ENCODE measurements at places on chromosomes 5 and 9.

- no peak for DNase-seq
Observed at GRCh38 chr5:125480911-125481310, 734.5 kb upstream of the ZNF608 start.

DNA sequence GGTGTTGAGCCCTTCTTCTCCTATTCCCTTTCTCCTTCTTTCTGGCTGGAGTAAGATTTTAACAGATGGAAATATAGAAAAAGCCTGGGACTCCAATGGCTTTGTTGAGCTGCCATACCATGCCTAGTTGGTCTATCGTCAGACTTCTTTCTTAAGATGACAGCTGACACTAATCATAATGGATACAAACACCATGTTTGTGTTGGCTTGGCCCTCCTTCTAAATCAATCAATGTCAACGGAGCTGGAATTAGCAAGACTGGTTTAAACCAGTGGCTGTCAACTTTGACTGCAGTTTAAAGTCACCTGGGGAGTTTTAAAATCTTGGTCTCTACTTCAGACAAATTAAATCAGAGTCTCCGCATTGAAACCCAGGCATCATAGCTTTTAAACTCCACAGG, 264.5 kb upstream of the PRR16 start:
- no peak for DNase-seq

DNA sequence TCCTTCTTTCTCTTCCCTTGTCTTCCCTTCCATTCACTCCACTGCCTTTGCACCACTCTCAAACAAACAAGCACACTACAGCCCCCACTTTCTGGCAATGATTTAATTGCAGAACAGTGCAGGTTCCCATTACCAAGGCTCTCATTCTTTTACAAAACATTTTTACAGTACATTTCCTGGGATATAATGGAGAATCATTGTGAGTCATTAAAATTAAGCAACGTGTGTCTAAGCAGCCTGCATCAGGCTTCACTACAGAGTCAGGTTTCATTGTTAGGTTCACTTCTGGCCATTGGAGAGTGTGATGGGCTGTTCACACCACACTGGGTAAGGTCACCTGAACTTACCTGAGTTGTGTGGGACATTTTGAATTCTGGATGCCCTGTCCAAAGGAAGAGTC, 303.5 kb downstream of the TRIM32 start:
- DNase-seq: no peak

DNA sequence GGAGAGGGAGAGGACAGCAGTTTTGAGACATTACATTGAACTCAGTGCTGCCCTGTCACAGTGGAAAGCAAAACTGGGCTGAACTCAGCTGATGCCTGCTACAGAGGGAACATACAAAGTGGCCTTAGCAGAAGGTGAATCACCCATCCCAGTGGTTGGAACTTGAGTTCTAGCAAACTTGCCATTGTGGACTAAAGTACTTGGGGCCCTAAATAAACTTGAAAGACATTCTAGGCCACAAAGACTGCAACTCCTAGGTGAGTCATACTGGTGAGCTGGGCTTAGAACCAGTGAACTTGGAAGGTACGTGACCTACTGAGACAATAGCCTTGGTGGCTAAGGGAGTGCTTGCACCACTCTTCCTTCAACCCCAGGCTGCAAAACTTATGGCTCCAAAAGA, 155.7 kb upstream of the RIOK2 start:
- no peak for DNase-seq

DNA sequence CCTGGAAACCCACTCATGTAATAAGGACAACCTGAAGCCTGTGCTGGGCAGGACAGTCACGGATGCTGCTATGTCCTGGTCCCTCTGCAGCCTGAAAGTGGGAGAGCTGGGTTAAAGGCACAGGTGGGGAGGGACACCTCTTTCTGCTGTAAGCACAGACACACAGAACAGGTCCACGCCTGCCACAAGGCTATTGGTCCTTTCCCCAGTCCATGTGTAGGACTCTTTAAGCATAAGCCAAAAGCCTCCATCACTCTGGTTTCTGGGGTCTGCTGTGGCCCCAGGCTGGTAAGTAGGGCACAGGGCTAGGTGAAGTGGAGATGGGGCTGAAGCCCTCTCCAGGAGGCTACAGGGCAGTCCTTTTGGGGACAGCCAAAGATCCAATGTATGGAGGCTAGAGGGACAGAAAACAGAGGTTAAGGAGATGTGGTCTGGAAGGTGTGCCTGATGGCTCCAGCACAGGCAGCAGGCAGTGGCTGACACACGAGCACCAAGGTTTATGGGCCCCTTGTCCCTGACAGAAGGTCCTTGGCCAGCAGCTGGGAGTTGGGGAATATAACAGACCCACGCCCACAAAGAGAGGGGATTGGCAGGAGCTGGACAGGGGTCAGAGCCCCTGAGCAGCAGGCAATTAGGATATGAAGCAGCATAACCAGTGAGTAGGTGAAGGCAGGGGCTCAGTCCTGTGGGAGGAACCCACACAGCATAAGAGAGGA, 203.6 kb upstream of the MVB12B start:
- DNase-seq: no peak

DNA sequence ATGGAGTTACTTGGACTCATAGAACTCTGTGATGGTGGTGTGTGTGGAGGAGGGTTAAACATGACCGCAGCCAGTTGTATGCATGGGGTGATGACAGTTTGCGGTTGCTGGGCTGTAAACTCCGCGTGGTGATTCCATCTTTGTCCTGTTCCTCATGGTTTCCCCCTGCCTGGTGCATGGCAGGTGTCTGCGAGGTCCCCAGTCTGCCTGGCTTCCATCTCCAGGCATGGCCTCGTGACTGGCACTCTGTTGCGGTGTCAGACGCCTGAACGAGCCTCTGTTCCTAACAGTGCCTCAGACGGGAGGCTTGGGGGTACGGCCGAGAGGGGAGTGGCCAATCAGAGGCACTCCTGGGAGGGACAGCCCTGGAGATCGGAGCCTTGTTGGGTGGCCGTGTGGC, 33.9 kb upstream of the SH3PXD2B start:
- DNase-seq: no peak

DNA sequence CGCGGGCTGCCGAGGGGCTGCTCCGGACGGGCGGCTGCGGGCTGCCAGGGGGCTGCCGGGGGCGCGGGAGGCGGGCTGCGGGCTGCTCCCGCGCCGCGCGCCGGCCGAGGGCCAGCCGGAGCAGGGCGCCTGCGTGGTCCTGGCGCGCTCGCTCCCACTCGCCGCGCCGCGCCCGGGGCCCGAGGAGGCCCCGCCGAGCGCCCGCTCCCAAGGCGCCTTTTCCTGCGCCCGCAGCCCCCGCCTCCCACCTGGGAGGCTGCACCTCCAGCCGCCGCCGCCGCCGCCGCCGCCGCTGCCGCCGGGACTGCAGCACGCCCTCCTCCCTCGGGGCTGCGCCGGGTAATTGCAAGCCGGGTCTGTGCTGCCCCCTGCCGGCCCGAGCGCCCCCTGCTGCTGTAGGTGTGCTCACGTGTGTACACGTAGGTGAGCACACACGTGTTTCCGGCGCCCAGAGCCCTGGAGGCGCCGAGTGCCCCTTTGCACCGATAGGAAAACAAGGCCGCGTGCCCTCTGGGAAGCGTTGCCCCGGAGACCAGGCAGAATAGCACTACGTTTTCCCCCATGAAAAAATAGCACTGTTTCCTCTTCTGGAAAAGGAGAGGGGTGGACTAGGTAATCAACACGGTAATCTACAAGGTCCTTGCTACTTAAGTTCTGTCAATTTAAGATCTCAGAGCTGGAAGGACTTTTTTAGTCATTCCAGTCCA, at the start of gene EPB41L4B:
Gene EPB41L4B, minus strand, starts transcription at position 318 of the 707 bp plus-strand sequence. CDS start 613 bp downstream, outside the sequence.
- peak; percentile 92 for DNase-seq

DNA sequence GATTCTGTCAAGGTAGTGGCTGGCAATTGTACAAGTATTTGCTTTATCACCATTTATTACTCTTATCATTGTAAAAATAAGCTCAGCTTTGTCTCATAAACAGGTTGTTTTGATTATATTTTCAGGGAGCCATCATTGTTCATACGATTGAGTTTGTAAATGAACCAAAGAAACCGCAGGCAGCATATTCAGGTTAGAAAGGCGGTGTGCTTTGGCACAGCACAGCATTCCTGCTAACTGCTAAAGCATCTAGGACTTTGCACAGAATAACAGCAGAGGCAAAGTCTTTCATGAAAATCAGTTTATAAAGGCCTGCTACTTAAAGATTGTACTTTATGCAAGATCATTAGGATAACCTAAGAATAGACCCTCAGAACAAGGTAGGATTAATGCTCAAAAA, 281.5 kb upstream of the SLC24A2 start:
- no peak for DNase-seq

DNA sequence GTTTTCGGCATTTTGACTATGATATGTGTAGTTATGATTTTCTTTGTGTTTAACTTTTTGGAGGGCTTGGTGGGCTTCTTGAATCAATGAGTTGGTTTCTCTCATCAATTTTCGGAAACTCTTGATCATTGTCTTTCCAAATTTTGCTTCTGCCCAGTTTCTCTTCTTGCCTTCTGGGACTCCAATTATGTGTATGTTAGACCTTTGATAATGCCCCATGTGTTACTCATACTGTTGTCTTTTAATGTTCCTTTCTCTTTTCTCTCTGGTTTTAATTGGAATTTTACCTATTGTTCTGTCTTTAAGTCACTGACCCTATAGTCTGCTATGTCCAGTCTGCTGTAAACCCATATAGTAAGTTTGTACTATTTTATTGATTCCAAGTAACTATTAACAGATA, 41.5 kb downstream of the KCNIP1 start:
- DNase-seq: no peak

GRCh38 chr9:112125951-112126388, 49.1 kb downstream of the SUSD1 start:
- DNase-seq: no peak

- DNase-seq: no peak
Observed at GRCh38 chr5:107580889-107581820, 89.6 kb downstream of the EFNA5 start.

DNA sequence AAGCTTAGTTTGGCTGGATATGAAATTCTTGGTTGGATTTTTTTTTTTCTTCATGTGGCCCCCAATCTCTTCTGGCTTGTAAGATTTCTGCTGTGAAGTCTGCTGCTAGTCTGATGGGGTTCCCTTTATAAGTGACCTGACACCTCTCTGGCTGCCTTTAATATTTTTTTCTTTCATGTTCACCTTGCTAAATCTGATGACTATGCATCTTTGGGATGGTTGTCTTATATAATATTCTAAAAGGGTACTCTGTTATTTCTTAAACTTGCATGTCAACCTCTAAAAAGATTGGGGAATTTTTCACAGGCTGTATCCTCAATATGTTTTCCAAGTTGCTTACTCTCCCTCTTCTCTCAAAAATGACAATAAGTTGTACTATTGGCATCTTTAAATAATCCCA, 500.0 kb downstream of the CAAP1 start:
- DNase-seq: no peak

DNA sequence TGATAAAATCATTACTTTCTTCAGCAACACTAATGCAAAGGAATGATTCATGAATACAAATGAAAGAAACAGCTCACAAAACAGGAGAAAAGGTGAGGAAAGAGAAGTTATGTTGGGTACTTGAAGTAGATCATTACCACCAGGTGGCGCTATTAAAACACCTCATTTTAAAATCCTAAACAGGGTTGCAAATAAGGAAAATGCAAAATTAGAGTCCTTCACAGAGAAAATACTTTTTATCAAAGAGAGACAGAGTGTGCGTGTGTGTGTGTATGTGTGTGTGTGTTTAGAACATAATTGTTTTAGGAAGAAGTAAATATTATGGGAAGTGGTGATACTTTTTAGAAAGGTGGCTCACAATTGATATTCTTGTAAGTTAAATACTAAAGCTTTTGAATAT, 49.5 kb upstream of the CD180 start:
- peak; percentile 63 for DNase-seq

- no peak for DNase-seq
Observed at GRCh38 chr9:92180669-92181181, 65.5 kb upstream of the SPTLC1 start.

- no peak for DNase-seq
Observed at GRCh38 chr5:177105691-177106476, 19.2 kb downstream of the FGFR4 start.

GRCh38 chr5:33843579-33843978, 48.2 kb downstream of the ADAMTS12 start:
- no peak for DNase-seq

GRCh38 chr5:142171270-142171669, 62.7 kb downstream of the NDFIP1 start:
- no peak for DNase-seq

- peak; percentile 26 for DNase-seq
Observed at GRCh38 chr5:132389585-132390286, 20.2 kb downstream of the SLC22A5 start.
